T-helper 2 cell (primary cell): ENCODE measurements at places on chromosomes 13 and 19.

GRCh38 chr13:26710166-26710565 is 50.4 kb downstream of the GPR12 start:
- no peak for DNase-seq

DNA sequence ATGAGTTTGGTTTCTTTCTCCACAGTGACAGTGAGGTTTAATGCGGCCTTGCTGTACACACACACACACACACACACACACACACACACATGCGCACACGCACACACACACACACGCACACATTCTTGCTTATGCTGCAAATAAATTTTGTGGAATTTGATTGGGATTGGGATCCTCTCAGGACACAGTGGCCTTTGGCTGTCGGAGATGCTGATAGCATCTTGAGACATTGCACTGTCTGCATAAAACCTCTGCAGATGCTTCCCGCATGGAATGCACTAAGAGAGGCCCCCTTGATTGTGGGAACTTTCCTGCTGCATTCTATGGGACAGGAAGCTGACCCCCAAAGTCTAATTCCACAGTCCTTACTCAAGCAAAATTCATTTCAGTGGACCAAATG is 145.6 kb downstream of the FLT1 start:
- no peak for DNase-seq

GRCh38 chr19:36054733-36055686 is at the start of gene WDR62:
TSS of gene WDR62 (plus strand) at chr19:36054897. CDS start at chr19:36054972, 75 bp downstream.
- DNase-seq = peak; percentile 94

DNA sequence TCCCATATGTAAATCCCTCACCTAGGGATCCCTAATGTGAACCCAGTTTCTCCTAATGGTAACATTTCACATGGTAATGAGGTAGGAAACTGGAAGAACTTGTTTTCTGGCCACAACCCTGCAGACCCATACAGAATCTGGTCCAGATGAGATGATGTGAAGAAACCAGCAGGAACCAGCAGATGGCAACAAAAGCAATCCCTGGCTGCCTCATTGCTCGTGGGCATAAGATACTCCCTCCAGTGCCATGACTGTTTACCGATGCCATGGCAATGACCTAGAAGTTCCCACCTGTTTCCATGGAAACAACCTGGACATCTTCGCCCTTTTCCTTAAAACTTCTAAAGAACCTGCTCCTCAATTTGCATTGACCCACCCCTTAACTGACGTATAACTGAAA is 1.4 kb upstream of the CD209 start:
- DNase-seq = no peak

GRCh38 chr19:10126213-10126639 is 6.5 kb upstream of the EIF3G start:
- no peak for DNase-seq

DNA sequence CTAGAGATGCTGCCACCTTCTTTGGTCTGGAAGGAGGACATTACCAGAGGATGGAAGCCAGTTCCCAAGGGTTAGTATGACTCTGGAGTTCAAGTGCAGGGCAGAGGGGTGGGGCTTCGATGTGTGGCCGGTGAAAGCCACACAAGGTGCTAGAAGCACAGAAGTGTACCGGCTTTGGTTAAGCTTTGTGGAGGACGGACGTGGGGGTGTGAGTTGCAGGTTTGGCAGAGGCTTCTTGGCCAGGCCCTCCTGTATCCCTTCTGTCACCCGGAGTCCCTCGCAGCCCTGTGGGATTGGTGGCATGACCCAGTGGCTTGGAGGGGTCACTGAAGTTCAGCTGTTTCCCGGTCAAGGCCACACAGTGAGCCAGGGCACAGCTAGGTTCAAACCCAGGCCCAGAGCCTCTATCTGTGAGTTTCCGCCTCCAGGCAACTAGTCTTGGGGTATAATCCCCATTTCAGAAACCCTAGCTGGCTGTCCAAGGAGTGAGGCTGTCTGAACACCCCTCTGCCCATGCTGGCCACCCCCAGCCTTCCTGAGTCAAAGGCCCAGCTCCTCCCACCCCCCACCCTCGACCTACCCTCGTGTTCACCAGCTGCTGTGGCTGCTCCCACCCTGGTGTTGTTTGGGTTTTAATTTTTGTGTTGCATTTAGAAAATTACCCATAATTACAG is 4.6 kb upstream of the SSBP4 start:
- DNase-seq = no peak

DNA sequence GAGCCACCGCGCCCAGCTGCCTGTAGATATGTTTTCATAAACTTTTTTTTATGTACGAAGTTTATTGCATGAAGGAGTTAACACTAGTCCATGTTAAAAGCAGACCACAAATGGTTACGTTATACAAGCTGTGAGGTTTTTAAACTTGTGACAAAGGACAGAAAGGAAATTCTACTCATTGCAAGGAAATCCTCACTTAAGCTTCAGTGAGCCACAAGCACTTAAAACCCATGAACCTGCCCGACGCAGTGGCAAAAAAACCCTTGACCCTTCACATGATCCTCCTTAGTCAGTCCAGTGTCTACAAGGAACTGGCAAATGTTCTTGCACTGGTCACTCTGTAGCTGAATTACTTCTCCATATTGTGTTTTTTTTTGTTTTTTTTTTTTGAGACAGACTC is 4.2 kb downstream of the MPND start:
- DNase-seq = no peak

DNA sequence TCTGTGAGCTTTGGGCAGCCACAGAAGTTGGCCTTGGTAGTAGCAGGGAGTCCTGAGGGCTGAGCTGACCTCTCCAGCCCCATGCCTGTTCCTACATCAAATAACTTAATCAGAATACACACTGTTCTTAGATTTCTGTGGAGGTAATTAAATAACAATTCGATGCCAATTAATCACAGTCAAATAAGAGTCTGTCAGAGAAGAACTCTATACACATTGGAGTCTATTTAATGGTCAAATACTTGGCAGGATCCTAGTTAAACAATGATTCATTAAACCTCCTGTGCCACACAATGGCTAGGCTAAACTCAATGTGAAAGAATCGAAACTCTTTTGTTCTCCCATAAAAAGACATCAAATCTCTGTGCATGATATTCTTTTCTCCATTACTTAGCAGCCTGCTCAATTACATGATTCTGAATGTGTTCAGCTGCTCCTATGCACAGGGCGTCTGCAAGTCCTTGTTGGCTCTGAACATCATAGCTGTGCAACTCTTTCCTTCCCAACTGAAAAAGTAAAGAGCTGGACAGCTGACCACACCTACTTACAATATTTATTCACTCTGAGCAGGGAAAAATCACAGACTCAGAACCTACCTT is 173.1 kb downstream of the ABCC4 start:
- DNase-seq = no peak

DNA sequence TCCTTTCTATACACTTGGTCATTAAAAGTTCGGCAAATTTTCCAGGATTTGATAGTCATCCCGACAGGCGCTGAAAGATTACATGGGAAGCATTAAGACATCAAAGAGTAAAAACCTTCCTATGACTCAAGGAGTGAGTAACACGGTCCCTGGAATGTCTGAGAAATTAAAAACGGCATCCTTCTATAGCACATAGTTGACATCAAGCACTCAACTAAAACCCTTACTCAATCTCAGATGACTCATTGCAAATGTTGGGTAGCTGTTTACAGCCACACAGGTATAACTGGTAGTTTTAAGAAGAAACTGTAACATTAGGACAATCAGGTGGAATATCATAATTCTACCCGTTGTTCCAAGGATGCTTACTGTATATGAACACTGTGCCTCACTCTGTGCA is 6.4 kb upstream of the LGALS13 start:
- DNase-seq = no peak

GRCh38 chr13:65497265-65497664 is 1732.9 kb downstream of the PCDH9 start:
- no peak for DNase-seq

DNA sequence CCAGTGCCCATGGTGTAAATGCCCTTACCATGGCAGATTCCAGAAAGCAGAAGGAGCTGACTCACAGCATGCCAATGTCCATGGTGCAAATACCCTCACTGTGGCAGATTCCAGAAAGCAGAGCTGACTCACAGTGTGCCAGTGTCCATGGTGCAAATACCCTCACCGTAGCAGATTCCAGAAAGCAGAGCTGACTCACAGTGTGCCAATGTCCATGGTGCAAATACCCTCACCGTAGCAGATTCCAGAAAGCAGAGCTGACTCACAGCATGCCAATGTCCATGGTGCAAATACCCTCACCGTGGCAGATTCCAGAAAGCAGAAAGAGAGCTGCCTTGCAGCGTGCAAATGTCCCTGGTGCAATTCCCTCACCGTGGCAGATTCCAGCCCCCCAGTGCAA is 163.8 kb upstream of the SOX1 start:
- DNase-seq = no peak

- DNase-seq = no peak
Observed at GRCh38 chr19:21322528-21322927, 6.7 kb downstream of the ZNF708 start.

DNA sequence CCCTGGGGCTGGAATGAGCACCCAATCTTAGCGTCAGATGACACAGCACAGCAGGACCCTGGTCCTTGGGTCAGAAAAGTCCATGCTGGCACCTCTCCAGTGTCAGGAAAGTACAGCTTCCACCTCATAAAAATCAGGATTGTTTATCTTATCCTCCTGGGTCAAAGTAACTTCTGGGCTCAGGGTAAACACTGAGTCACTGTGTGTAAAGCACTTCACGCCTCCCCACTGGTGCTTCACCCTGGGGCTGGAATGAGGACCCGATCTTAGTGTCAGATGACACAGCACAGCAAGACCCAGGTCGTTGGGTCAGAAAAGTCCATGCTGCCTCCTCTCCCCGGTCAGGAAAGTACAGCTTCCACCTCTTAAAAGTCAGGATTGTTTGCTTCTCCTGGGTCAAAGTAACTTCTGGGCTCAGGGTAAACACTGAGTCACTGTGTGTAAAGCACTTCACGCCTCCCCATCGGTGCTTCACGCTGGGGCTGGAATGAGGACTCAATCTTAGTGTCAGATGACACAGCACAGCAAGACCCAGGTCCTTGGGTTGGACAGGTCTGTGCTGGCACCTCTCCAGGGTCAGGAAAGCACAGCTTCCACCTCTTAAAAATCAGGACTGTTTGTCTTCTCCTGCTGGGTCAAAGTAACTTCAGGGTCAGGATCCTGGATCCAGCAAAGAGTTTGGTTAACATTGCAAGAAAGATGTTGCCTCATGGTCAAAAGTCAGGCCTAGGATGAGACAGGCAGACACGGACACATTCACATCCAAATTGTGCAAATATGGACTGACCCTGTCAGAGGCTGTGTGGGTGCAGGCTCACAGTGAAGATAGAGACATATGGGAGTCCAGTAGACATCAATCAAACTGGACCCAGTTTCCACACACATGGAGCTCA is 39.2 kb upstream of the CYP2A7 start:
- DNase-seq = no peak

GRCh38 chr19:33797802-33798671 is 1.4 kb downstream of the KCTD15 start:
- no peak for DNase-seq

GRCh38 chr19:57031106-57031505 is 88.7 kb upstream of the USP29 start:
- no peak for DNase-seq

GRCh38 chr19:1400281-1401137 is 833 bp downstream of the GAMT start:
- DNase-seq = no peak

- no peak for DNase-seq
Observed at GRCh38 chr19:50362656-50363424, 2.6 kb downstream of the NAPSA start.

DNA sequence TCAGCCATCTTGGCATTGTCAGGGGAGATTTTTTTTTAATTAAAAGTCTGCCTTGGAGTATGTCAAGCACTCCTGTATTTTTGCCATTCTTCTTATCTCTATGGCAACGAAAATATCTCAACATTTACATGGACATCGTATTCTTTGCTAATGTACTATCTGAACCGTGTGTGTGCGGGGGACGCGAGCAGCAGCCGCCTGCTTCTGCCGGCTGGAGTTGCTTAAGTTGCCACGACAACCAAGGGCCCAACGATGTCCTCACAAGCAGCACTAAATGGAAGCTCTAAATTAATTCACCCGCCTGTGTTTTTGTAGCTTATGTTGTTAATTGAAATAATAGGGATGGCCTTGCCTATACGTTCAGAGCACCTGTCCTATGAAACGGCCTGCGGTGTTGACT is 309.5 kb downstream of the TEX29 start:
- DNase-seq = no peak

GRCh38 chr19:39328046-39328705 is 7.5 kb upstream of the LRFN1 start:
- DNase-seq = peak; percentile 73

- DNase-seq = no peak
Observed at GRCh38 chr13:109577191-109577700, 209.1 kb downstream of the IRS2 start.

DNA sequence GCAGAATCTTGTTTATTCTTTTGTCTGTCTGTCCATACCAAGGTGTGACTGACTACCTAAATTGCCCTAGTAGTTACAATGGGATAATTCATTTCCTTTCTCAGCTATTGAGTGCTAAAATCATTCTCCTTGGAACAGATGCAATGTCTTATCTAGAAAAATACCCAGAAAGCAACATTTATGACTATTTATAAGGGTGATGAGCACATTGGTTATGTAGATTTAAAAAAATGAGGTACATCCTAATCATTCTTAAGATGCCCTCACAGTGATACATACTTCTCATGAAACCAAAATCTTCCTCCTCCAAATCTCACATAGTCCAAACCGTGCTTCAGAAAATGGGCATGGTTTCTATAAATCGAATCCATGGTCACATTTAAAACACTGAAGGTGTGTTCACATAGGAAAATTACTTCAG is 11.6 kb upstream of the UBE2L5 start:
- no peak for DNase-seq

DNA sequence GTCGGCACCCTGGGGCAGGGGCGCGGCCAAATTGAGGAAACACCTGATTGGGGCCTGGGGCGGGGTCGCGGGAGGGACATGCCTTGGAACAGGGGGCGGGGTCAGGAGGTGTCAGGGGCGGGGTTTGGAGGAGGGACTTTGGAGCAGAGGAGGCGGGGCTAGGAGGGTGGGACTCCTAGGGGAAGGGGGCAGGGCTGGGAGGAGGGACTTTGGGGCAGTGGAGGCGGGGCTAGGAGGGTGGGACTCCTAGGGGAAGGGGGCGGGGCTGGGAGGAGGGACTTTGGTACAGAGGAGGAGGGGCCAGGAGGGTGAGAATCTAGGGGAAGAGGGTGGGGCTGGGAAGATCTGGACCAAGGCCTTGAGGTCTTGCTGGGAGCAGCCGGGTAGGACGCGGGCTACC is 21.9 kb downstream of the GRIN2D start:
- peak; percentile 72 for DNase-seq

- DNase-seq = no peak
Observed at GRCh38 chr19:38815059-38816001, 2.6 kb upstream of the LGALS4 start.

GRCh38 chr13:113880651-113881611 is 17.1 kb upstream of the GAS6 start:
- no peak for DNase-seq

GRCh38 chr13:68714292-68714691 is 1393.3 kb upstream of the ATXN8OS start:
- DNase-seq = no peak

- DNase-seq = no peak
Observed at GRCh38 chr13:20461481-20461859, 64.2 kb downstream of the CRYL1 start.
